K562 (cell line): ENCODE measurements at places on chromosomes 11 and 22. TPM values are rescaled to one million over a fixed set of nuclear protein-coding genes. Genes with fewer than 3 reads are reported as not detected.

DNA sequence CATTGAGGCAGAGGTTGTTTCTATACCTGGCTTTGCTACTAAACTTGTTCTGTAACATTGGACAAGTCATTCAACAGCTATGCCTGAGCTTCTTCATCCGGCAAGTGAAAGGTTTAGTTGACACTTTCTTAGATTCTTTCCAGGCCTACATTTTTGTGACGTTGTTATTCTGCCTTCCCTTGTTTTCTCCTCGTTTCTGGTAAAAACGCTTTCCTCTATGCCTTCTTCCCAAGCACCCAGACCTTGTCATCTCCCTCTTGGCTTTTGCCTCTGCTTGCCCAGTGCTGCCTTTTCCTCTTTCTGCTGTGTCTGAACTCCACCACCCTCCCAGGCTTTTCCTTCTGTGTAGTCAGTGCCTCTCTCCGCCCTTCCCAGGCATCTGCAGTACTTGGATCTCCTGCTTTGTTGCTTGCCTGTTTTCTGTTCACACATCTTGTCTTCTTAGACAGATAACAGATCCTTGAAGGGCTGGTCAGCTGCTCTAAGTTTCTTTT is 1.4 kb upstream of the AMOTL1 start:
- DNase-seq = no peak

The ROBO4 gene
- total RNA-seq = 0.04 TPM in 1 of 2 replicates, not detected in the other

The SLC22A25 gene
- not detected in 2 replicates for total RNA-seq

DNA sequence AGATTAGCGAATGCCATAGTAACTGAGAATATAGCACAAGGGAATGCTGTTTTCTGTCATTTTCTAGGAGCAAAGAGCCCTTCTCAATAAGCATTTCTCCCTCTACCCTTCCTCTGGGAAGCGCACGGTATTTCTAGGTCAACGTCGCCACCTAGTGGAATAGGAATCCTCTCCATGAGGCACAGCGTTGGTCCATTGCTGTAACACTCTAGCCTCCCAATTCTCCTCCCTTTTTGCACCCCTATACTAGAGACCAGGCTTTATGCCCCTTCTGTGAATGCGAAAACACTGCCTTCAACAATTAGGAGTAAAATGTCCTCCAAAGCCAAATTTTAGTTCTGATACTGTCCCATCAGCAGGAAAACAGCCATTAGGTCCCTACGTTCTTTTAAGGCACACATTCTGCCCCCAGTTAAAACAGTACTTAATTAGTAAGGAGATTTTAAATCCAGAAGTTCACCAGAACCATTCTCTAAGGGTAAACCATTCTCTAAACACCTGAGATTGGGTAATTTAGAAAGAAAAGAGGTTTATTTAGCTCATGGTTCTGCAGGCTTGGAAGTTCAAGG is 12.8 kb upstream of the HYLS1 start:
- DNase-seq = peak; percentile 86

DNA sequence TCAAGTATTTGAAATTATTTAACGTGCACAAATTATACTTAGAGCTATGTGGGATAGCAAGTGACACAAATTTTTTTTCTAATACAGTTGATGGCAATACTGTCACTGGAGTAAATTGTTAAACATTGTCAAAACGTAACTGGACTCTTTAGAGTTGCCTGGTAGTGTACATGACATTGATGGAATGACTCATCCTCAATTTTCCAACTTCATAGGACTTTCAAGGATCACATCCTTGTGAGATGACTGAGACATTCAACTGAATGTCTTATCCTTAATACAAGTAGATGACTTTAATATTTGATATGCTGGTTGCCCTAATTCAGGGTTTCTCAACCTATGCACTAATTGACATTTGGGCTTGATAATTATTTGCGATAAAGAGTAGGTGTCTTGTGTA is 310.0 kb downstream of the SWAP70 start:
- DNase-seq = no peak

- DNase-seq = no peak
Measured at GRCh38 chr11:42065199-42065598, 605.7 kb upstream of the LRRC4C start.

- peak; percentile 92 for DNase-seq
Measured at GRCh38 chr11:120511116-120511819, at the start of gene GRIK4. GRIK4 (plus strand) TSS chr11:120511748; CDS start chr11:120660319, 148,571 bp downstream.

DNA sequence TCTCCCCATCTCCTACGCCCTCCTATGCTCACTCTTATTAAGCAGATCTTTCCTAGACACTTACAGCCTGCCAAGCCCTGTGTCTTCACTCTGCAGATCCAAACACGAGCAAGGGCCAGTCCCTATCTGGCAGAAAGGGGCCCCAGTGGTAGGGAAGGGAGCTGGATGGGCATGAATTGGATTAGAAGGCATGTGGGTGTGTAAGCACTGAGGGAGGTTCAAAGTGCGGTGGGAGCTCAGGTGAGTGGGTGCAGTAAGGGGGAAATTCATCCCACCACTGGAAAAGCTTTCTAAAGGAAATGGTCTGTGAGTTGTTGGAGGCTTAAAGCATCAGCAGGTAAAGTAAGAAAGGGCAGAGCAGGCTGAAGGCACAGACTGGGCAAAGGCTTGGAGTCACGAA is 5.5 kb downstream of the TMEM132A start:
- DNase-seq = no peak

- no peak for DNase-seq
Measured at GRCh38 chr11:6992026-6992425, 28.1 kb downstream of the ZNF214 start.

- DNase-seq = no peak
Measured at GRCh38 chr11:32105871-32106560, 15.1 kb downstream of the RCN1 start.

GRCh38 chr22:20567371-20567847 is 60.0 kb downstream of the MED15 start:
- no peak for DNase-seq

GRCh38 chr11:1569251-1569780 is 2.8 kb downstream of the DUSP8 start:
- no peak for DNase-seq

The GSTT2 gene
- not detected in 2 replicates for total RNA-seq

The SLC15A3 gene
- 0.27 and 0.45 TPM in 2 replicates for total RNA-seq

- no peak for DNase-seq
Measured at GRCh38 chr11:19800162-19800561, 87.5 kb downstream of the NAV2 start.

The HORMAD2 gene
- not detected in 2 replicates for total RNA-seq

DNA sequence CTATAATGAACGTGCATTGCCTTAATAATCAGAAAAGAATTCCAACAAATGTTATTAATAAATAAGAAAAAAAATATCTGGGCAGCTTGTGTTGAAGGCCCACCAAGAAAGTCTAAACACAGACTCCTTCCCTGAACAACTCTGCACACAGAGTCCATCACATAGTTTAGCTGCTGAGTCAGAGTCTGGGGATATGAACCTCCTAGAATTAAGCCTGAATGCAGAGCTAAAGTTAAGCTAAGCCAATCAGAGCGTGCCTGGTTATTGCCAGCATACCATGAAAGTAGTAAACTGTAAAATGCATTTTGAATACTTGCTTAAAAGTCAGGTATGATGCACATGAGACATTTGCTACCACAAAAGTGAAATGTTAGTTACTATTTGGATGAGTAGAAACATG is 25.6 kb upstream of the TENM4 start:
- no peak for DNase-seq

The SPON1 gene
- 0.07 TPM in 1 of 2 replicates, not detected in the other for total RNA-seq

DNA sequence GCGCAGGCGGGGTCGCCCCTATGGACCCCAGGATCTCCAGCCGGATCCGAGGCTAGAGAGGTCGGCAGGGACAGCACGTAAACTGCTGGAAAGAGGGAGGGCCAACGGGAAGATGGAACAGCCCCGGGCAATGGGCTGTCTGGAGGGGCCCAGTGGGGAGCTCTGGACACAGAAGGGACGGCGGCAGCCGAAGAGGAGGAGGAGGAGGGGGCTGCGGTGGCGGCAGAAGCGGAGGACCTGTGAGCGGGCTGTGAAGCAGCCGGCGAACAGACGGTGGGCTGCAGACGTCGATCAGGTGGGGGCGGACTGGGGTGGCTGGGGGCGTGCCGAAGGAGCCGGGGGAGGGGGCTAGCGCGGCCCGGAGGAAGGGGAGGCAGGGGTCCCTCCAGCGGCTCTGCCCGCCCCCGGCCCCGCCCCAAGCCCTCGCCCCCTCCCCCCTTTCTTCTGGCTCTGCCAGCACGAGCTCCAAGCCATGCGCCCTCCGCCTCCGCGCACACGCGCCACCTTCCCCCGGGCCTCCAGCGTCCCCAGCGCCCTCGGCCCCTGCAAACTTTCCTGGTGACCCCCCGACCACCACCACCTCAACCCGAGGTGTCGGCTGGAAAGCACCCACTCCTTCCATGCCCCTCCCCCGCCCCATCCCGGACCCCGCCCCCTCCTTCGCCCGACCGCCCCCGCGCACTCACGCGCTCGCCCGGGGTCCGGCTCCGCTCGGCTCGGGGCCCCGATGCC is 432 bp downstream of the TNKS1BP1 start:
- peak; percentile 59 for DNase-seq

The GAL gene
- 119 and 130 TPM in 2 replicates for total RNA-seq

The SESN3 gene
- total RNA-seq = 2.5 and 2.6 TPM in 2 replicates

GRCh38 chr11:109422870-109423465 is 978 bp downstream of the C11orf87 start:
- no peak for DNase-seq

The POLR2F gene
- 145 and 162 TPM in 2 replicates for total RNA-seq

GRCh38 chr11:110026858-110027626 is 66.2 kb upstream of the ZC3H12C start:
- DNase-seq = no peak

DNA sequence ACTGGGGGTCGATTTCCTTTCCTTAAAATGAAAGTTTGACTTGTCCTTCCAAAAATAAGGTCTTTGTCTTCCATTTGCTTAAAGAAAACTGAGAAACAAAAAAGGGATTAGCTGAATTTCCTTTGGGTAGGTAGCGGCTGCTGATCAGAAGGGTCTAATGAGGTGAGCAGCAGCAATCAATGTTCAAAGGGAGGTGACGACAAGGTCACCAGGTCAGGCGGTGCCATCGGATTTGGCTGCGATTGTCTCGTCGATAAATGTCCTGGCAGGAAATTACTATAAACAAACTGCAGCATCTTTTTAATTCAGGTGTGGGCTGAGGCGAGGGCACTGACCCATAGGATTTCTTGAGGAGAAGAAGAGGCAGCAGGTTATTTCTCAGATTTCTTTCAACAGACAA is 480.1 kb downstream of the NTM start:
- DNase-seq = no peak

The SHANK2 gene
- 0.07 and 0.22 TPM in 2 replicates for total RNA-seq

The MUC6 gene
- 0.16 TPM in 1 of 2 replicates, not detected in the other for total RNA-seq
